ENCODE measurements at places on chromosomes 16 and 17.

DNA sequence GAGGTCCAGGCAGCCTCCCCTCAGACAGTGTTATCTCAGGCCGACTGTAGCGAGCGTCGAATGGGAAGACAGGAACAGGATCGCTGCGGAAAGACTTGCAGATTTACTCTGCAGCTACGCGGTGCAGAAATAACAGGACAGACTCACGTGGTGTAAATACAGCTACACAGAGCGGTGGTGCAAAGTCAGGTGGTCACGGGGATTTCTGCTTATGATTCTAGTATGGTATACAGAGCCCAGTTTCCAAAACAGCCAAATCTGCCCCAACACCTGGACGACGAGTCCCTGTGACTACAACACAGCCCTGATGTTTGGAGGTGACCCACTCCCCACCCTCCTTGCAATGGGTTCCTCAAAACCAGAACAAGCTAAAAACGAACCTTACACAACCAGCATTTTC, 40.6 kb upstream of the ABR start:
- DNase-seq = no peak

- DNase-seq = peak; percentile 96
These were observed at the start of gene LRRC37B for GRCh38 chr17:32006957-32007462. LRRC37B (plus strand) TSS chr17:32007383; CDS start chr17:32021393, 14,010 bp downstream.

- DNase-seq = no peak
These were observed 44.2 kb upstream of the CLEC18A start for GRCh38 chr16:69906838-69907401.

DNA sequence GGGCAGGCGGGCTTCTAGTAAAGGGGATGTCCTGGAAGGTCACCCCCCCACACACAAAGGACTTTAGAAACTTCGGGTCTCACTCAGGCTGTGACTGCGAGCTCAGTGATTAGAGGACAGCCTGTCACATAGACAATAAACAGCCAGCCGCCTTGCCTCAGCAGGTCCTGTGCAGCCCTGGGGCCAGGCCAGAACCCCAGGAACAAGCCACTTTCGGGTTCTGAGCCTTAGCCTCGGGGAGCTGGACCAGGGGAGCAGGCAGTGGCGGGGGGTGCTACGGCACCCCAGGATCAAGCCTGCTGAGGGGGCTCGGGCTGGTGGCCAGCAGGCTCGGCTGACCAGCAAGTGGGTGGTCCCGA, 1.1 kb downstream of the GAS7 start:
- no peak for DNase-seq

- no peak for DNase-seq
These were observed 149.3 kb downstream of the PCTP start for GRCh38 chr17:55900188-55900587.

DNA sequence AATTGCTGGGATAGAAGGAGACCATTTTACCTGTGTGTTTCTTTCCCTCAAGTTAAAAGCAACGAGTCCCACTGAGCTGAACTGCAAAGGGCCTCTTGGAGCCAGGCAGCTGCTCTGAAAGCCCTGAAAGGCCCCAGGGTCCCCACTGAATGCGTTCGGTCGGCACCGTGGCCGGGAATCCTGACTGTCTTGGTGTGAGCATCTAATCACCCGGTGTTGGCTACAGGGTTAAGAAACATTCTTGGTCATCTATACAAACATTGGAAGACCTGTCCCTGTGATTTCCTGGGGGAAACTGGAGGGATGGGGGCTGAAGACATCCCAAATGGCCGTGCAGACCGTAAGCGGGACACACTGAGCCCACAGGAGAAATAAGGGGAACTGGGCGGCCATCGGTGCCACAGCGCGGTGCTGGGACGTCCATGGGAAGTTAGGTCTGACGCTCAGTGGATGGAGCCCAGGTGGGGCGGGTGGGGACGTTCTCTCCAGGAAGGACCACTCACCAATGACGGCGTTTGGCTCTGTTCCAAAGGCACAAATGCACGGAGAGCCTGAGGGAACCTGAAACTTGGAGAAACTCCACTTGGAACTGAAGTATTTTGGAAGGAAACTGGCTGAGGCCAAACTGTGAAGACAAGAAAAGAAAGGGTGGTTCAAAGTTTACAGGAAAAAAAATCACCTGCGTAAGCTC, 32.1 kb downstream of the WDR45B start:
- DNase-seq = peak; percentile 38

GRCh38 chr17:38797158-38797490, 2.2 kb downstream of the PIP4K2B start:
- no peak for DNase-seq

DNA sequence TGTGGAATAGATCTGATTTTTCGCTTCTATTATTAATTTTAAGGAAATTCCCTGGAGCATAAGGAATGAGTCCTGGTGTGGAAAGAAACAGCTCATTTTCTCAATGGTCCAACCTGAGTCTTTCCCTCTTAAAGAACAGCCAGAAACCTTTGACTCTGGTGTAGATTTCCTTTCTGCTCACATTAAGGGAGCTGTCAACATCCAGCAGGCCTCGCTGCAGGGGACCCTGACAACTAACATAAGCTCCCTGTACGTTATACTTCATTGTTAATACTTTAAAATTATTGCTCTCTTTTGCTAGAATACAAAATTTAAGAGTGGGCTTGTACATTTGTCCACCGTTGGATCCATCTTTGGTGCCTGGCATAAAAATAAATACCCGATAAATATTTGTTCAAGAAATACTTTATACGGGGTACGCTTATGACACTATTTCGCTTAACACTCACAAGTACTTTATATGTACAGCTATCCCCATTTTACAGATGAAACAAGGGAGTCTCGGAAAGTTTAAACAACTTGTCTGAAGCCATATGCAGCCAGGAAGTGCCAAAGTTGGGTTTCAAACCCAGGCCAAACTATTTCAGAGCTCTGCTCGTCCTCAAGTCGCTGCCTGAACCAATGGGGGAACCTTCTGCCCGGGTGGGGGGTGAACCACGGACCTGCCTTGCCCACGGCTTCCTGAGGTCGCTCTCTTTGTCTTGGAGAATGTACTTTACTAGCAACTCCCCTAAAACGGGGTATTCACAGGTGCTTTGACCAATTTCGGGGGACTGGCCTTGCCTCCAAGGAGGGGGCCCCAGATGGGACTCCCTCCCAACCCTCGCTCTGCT, 611 bp downstream of the SMARCE1 start:
- DNase-seq = no peak

- DNase-seq = peak; percentile 45
These were observed 2.5 kb downstream of the TBX21 start for GRCh38 chr17:47735536-47736011.

DNA sequence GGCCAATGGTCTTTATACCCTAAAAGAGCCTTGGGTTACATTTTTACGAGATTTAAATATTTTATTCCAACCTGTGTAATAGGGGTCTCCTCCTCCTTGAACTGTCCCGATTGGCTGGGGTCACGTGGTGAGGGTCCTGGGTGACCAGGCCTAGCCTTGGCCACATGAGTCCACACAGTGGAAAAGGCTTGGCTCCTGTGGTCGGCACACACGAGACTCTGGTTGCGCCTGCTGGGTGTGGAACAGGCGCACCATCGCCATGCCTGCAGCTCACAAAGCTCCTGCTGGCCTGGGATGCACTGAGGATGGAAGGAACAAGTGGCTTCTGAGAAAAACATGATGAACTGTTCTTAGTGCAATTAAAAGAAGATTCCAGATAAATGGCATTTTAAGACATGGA, 103.9 kb upstream of the ZNF750 start:
- no peak for DNase-seq

GRCh38 chr16:19346335-19346922, 60.9 kb downstream of the CLEC19A start:
- no peak for DNase-seq

DNA sequence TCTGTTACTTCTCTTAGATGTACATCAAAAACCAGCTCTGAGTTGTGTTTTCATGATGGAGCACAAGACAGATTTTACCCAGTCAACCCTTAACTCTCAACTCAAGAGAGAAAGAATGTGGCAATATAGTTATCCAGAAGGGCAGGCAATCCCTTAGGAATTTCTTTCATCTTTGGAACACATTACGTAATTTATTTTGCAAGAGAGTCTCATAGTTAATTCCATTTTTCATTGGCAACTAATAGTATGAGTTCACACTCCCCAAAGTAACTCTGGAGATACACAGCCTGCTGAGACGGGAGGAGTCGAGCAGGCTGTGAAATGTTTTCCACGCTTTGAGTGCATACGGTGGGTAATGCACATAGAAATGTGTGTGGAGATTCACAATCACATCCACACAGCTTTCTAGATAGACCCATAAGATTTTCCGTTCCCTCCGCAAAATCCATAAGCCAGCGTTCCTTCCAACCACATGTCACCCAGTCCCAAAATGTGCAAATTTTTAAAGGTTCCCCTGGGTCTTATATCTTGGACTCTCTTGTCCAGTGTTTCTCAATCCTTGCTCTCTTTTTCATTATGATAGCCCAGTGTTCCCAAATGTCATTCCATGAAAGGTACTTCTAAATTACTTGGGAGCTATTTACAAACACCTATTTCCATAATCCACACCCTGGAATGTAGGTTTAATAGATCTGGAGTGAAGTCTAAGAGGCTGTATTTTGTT, 8.4 kb upstream of the CDRT4 start:
- no peak for DNase-seq

GRCh38 chr17:60305141-60305540, 86.8 kb downstream of the USP32 start:
- DNase-seq = no peak

DNA sequence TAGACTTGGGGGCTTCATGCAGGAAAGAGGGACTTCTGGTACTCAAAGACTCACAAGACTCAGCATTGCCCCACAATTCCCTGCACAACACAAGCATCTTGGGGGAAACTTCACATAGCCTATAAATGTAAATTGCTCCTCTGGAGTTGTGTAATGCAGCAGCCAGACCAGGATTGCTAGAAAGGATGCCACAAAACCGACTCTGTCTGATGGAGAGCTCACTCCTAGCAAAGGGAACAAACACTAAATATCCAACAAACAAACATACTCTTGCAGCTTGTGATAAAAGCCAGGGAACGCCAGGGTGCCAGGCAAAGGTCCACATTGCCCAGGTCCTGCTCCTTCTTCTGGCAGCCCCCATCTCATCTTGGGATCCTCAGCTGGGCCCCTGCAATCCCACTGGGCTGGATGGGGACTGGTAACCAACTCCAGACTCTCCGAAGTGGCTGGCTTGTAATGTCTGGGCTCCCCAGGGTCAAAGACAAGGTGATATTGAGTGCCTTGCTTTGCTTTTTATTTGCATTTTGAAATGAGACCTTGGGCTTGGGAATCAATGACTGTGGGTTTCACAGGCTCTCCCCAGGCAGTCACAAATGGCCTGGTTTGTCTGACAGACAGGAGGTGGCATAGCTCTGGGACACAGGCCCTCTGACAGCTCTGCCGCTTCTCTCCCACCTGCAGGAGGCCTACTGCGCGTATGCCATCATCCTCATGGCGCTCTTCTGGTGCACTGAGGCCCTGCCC, 15.3 kb downstream of the SLC13A2 start:
- no peak for DNase-seq

- no peak for DNase-seq
These were observed 25.3 kb upstream of the LITAF start for GRCh38 chr16:11611871-11612664.

DNA sequence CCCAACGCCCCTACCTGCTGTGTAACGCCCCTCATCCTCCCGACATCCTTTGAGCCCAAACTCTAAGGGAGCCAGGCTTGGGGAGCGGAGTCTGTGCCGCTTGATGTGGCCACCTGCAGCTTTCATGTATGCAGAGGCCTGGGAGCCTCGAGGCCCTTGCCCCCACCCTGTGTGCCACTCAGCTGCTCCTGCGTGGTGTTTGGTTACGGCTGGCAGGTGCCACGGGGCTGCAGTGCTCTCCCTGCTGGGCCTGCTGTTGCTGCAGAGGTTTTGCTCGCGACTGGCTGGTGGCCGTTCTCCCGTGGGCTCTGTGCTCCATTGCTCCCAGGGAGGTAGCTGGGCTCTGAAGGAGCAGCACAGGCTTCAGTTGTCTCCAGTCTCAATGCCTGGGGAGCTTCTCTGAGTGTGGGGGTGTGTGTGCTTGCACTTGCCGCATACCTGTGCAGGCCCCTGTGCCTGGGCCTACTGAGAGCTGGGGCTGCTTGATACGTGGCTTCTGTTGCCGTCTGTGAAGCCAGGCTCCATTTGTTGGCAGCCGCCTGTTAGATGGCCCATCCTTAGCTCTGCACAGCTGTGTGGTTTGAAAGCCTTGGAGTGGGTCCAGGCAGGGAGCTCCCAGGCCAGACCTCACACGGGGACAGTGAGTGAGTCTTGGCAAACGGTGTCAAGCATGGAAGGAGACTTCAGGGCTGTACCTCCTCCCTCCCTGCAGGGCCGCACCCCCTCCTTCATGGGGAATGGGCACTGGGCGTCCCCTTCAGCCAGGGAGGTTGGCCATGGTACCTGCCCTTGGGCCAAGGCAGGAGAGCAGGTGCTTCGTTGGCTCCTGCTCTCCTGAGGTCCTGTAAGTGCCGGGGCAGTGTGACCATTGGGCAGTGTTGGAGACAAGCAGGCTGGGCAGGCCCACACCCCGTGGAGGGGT, 47.2 kb downstream of the PDPK1 start:
- no peak for DNase-seq

DNA sequence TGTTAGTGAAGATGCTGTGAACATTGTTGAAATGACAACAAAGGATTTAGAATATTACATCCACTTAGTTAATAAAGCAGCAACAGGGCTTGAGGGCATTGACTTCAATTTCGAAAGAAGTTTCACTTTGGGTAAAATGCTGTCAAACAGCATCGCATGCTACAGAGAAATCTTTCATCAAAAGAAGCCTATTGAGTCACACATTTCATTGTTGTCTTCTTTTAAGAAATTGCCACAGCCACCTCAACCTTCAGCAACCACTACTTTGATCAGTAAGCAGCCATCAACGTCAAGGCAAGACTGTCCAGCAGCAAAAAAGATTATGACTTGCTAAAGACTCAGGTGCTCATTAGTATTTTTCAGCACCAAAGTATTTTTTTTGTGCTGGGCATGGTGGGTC, 13.2 kb upstream of the MAP2K6 start:
- no peak for DNase-seq

GRCh38 chr17:81237591-81238489, 1.0 kb downstream of the TEPSIN start:
- no peak for DNase-seq

- DNase-seq = no peak
These were observed 9.8 kb downstream of the ADAM11 start for GRCh38 chr17:44768505-44769142.

- DNase-seq = peak; percentile 87
These were observed 58.5 kb downstream of the TMEM235 start for GRCh38 chr17:78289802-78290363.

DNA sequence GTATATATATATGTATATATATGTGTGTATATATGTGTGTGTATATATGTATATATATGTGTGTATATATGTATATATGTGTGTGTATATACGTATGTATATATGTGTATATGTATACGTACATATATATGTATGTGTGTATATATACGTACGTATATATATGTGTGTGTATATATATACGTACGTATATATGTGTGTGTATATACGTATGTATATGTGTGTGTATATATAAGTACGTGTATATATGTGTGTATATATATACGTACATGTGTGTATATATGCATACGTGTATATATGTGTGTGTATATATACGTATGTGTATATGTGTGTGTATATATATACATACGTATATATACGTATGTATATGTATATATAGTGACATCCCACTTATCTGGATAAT, 154.4 kb downstream of the CDRT15L2 start:
- DNase-seq = no peak
